Small intestine (tissue), 16 donors: ENCODE measurements at places on chromosomes 1 and 21.
A peak's percentile ranks its signal among the peaks of the same experiment; 100 is the strongest.

DNA sequence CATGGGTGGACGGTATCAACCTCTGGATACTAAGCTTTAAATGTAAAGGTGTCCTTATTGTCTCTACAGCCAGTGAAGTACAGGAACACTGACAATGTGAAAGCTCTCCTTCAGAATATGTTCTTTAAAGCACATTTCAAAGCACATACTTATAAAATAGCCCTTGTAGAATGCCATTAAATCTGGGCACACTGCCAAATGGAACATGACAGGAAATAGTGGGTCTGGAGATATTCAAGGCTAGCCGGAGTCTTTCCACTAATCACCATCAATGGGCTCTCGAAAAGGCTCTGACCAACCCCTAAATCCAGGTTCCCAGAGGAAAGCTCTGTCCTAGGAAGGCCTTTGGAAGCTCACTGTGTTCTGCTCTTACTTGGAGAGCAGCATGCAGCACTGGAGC is 46.6 kb downstream of the PLD5 start:
- DNase-seq, result no peak

DNA sequence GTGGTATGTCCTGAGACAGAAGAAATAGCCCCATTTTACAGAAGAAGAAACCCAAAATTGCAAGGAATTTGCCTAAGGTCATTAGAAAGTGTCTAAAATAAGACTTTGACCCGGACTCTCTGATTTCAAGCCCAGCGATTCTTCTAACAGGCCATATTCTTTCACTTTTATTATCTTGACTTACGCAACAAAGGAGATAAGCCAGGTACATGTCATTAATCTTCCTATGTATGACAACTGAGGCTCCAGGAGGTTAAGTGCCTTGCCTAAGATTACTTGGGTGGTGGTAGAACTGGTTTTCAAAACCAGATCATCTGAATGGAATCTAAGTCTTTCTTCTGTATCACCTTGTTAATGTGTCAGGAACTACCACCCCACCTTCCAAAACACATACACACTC is 124.3 kb downstream of the PBX1 start:
- peak; percentile 96 for DNase-seq

DNA sequence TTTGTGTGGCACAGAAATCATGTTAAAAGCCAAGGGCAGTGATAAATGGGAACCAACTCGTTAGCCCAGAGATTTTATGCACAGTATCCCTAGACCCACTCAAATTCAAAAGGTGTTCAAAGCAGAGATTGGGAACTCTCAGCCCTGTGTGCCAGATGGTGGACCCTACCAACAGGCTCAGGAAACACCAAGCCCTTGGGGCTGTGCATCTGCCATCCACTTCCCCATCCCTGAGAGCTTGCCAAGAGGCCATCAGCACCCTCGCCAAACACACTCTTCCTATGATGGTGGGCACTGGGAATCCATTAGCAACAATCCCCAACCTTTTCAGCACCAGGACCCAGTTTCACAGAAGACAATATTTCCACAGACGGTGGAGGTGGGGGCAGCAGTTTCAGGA is 194.2 kb upstream of the NFIA start:
- no peak for DNase-seq

- DNase-seq, result no peak
Observed at GRCh38 chr1:7294636-7295035, 476.5 kb upstream of the VAMP3 start.

- DNase-seq, result no peak
Observed at GRCh38 chr1:37069406-37069805, 35.1 kb upstream of the GRIK3 start.
